Right atrium auricular region (tissue), 2 donors: ENCODE measurements at places on chromosomes 5 and 9. TPM values are rescaled to one million over a fixed set of nuclear protein-coding genes. Genes with fewer than 3 reads are reported as not detected.
A peak's percentile ranks its signal among the peaks of the same experiment; 100 is the strongest.

GRCh38 chr9:86860006-86860405 lies 87.3 kb downstream of the GAS1 start:
- no peak for DNase-seq

GRCh38 chr5:135392256-135392655 lies 6.8 kb downstream of the MACROH2A1 start:
- DNase-seq = no peak

DNA sequence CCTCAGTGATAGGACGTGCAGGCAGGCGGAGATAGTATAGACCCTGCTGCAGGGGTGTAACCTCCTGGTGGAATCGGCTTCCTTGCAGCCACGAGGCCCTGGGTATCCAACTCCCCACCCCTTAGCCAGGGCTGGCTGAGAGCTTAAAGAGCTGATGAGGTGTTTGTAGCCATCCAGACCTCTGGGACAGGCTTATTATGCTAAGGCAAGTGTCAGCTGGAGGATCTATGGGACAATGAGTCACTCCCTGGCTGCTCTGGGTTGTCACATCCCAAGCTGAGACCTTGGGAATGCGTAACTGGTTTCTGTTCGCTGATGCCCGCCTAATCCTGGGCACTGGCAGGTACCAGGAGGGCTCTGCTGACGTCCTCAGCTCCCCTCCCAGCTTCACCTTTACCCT lies 38.9 kb downstream of the DAB2IP start:
- no peak for DNase-seq

GRCh38 chr5:82359272-82359671 lies 81.1 kb upstream of the RPS23 start:
- no peak for DNase-seq

Gene PRRC1
- total RNA-seq = 19.3 TPM

GRCh38 chr9:68998812-68999211 lies 15.1 kb downstream of the PRKACG start:
- no peak for DNase-seq

GRCh38 chr9:93182572-93182971 lies 1.4 kb upstream of the WNK2 start:
- no peak for DNase-seq

DNA sequence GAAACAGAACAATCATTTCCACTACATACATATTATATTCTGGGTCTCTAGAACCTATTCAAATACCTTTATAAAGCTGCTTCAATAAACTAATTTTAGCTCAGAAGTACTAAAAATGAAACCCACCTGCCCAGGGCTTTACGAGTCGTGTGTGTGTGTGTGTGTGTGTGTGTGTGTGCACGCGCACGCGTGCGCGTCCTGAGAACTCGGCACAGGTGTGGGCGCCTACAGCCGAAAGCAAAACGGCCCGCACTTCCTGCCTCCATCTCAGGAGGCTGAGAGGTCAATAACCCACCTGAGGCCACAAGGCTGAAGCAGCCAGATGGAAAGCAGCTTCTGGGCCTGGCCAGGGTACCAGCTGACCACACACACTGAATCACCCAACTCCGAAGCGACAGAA lies 3.0 kb downstream of the CLPTM1L start:
- no peak for DNase-seq

Gene DIAPH1
- total RNA-seq = 18.7 TPM

GRCh38 chr5:131684051-131684450 lies 49.0 kb upstream of the RAPGEF6 start:
- no peak for DNase-seq

DNA sequence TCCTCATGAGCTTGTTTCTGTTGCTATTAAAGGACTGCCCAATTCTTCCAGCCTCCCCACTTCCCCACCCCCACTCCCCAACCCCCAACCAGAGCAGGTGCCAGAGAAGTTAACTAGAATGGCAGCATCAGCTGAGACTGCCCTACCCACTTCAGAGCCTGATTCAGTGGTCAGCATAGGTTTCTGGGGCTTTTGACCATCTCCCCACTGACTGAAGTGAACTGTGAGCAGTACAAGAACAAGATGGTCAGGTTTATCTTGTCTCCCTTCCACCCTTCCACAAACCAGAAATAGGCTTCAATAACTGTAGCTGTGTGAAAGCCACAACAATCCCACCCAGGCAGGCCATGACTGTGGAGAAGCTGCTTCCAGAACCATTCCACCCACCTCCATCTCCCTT lies 289.4 kb upstream of the SLC24A2 start:
- no peak for DNase-seq

GRCh38 chr9:33815781-33816180 lies 1.2 kb upstream of the UBE2R2 start:
- DNase-seq = no peak

Gene ZNF879
- total RNA-seq = 2.6 TPM

Gene SPINK5
- total RNA-seq = 2.3 TPM

- DNase-seq = no peak
Observed at GRCh38 chr9:122562134-122562760, 9.3 kb downstream of the OR1N2 start.

DNA sequence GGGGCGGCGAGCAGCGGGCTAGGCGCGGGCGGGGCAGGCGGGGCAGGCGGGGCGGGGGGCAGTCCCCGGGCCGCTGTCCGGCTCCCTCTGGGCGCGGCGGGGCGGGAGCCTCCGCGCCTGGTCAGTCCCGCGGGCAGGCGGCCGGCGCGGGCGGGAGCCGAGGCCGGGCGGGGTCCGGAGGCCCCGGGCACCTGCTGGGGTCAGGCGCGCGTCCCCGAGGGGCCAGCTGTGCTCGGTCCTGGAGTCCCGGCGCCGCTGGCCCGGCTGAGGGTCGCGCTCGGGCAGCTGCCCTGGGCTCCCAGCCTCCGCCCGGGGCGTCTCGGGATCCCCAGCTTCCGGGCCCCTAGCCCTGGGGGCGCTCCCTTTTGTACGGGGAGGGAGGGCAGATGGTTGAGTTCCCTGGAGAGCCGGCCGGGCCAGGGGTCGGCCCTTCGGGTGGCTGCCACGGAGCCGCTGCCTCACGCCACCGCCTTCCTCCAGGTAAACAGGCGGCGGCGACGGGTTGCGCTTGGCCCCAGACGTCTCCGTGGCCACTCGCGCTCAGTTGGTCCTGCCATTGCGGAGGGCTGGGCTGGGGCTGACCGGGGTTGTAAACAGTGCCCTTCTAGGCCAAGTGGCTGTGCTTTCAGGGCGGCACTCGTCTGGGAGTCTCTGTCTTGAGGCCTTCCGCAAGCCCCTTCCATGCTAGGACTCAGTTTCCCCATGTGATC lies 473 bp downstream of the ZBTB34 start:
- no peak for DNase-seq

GRCh38 chr5:131719564-131719963 lies 77.3 kb downstream of the FNIP1 start:
- DNase-seq = no peak

GRCh38 chr9:115921301-115921700 lies 232.3 kb upstream of the PAPPA start:
- no peak for DNase-seq

- peak; percentile 56 for DNase-seq
Observed at GRCh38 chr5:180799194-180799593, 3.4 kb downstream of the MGAT1 start.

DNA sequence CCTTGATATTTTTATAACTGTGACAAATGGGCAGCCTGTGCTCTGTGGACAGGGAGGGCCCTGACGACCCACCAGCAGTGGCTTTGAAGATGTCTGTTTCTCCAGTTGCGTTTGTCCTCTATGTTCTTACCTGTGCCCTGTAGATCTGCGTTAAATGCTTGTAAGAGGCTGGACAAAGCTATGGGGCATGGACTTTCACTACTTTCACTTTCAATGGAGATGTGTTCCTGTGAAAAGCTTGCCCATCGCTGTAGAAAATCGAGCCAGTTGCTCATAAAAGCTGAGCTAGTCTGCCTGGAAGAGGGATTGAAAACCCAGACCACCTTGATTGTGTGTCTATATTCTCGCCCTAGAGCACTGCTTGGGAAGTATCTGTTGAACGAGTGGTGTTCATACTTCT lies 74.1 kb downstream of the PSAT1 start:
- no peak for DNase-seq

DNA sequence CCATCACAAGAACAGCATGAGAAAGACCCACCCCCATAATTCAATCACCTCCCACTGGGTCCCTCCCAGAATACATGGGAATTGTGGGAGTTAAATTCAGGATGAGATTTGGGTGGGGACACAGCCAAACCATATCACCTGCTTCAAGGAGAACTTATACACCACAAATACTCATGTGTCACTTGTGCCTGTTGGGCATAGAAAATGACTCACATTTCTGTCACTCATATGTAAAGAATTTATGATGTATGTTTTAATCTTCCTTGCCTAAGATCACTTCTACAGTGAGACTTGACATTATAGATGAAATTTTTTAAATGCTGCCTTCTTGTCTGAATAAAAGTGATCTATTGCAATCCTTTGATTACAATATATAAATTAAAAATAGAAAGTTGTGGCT lies 23.0 kb upstream of the PRDM6 start:
- DNase-seq = no peak

DNA sequence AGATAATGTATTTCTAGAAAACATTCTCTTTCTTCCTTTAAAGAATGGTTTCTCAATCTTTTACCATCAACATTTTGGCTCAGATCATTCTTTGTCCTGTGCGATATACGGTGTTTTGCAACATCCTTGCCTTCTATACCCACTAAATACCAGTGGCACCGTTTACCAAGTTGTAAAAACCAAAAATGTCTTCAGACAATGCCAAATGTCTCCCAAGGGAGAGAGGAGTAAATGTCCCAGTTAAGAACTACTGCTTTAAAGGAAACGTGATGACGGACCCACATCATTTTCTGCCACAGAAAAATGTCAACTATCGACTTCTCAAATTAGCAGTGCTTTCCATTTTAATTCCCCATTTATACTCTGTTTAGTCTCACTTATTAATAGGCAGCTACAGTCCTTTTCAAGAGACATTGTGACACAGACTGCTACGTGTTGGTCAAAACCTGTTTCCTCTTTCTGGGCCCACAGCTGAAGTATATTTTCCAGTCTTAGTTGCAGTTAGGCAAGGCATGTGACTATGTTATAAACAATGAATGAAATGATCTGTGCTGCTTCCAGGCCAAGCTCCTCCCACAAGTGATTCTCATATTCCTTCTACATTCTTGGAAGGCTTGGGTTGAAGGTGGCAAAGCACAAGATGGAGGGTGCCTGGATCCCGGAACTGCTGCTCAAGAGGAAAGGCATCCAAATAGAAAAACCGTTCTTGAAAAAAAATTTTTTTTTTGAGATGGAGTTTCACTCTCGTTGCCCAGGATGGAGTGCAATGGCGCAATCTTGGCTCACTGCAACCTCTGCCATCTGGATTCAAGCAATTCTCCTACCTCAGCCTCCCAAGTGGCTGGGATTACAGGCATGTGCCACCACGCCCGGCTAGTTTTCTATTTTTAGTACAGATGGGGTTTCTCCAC lies 8.8 kb downstream of the PRXL2C start:
- no peak for DNase-seq

Gene ANKRD18B
- not detected for total RNA-seq

DNA sequence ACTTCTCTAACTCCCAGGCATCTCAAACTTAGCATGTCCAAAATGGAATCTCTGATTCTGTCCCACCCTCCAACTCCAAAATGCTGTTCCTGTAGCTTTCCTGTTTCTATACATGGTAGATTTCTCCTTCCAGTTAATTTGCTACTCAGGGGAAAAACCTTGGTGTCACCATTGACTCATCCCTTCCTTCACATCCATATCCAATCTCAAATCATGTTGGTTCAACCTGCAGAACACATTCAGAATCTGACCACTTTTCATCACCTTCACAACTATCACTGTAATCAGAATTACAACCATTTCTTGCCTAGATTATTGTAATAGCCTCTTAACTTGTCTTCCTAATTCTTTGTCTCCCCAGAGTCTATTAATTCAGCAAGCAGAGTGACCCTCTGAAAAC lies 10.8 kb downstream of the RIOK2 start:
- DNase-seq = no peak

Gene OBP2B
- total RNA-seq = not detected

DNA sequence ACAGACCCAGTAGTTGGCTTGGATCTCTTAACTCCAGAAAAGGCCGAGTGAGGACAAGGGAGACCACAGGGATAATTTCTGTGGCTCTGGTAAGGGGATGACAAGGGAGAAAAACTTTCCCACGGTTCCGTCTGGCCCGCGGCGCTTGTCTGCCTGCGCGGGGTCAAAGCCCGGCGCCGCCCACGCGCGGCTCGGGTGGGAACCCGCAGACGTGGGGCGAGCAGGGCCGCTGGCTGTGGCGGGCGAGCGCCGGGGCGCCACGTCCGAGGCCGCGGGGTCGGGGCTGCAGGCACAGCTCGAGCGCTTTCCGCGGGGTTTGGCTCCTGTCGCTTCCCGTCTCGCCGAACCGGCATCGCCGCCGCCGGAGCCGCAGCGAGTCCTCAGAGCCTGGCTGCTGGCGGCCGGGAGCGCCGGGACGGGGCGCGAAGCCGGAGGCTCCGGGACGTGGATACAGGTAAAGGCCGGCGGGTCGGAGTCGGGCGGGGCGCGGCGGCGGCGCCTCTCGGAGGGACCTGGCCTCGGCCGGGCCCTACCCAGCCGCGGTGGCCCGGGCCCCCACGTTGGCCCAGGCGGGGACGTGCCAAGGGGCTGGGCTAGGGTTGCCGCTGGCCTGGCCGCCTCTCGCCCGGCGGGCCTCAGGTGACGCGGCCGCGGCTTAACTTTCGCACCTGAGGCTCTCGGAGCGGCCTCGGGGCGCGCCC lies at the start of gene RNF180:
RNF180 (plus strand) TSS at position 344 of the 701 bp plus-strand sequence. CDS start 34,965 bp downstream, outside the sequence.
- DNase-seq = no peak

DNA sequence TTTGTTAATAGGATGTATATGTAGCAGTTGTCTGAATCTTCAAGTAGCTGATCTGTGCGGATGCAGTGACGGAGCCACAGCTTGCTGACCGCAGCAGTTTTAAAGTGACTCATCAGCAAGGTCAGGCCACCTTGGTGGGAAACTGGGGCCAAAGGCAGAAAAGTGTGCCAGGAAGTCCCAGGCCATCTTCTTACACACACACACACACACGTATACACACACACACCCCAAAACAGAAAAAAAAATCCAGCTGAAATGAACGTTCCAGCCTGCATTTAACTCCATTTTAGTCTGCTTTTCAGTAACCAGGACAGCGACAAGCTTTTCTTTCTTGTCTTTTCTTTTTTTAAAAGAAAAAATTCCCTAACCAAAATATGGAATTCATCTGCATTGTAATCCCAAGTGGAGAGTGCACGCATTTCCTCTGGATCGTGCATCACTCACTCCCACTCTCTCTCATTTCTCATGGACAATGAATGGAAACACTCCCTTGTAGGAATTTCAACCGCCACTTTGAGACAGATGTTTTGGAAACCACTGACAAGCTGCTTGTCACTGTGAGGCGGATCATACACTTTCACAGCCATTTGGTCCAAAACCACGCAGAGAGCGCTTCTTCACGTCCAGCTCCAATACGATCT lies 103.9 kb downstream of the LHFPL2 start:
- DNase-seq = peak; percentile 61

DNA sequence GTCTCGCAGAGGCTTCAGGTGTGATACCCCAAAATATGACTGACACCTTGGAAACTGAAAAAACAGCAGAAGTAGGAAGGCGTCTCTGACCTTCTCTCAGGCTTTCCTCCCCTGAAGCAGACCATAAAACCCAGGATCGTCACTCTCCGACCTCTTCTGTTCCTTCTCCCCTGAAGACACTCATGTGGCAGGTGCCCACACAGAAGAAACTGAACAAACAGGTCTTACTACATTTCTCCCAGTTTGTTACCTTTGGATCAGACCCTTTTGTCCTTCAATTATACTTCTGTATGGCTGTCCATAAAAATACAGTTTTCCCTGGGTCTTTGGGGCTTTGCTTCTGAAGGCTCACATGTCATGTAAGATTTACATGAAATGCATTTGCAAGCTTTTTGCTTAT lies 10.3 kb upstream of the PRUNE2 start:
- no peak for DNase-seq
